ENCODE measurements at places on chromosomes 4 and X. TPM values are rescaled to one million over a fixed set of nuclear protein-coding genes. Genes with fewer than 3 reads are reported as not detected.

- peak overlapping the region; percentile 99 for H3K27ac ChIP-seq
- H3K4me3 ChIP-seq = peak overlapping the region; percentile 83
- no peak for DNase-seq
- peaks cover 42% of the 10 kb centered on the region for H3K36me3 ChIP-seq
Observed at GRCh38 chr4:7909463-7910262, 30.0 kb downstream of the AFAP1 start.

DNA sequence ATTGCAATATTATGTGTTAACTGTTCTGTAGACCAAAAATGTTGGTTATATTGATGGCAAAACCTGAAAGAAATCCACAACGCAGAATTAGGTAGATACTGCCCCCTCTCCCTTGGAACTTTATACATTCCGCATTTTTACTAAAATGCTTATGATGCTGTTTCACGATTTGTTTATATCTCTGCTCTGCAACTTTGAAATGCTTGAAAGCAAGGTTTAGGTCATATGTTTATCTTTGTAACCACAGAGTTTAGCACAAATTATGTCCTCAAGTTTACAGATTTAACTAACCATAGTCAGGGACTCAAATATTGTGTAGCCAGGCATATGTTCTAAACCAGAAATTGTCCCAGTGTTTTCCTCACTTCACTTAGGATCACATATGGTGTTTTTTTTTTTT is 66.1 kb upstream of the H2AZ1 start:
- peak; percentile 48 for DNase-seq
- no peaks in the 10 kb centered on the region for H3K36me3 ChIP-seq
- H3K27me3 ChIP-seq = no peaks in the 10 kb centered on the region
- peaks cover 34% of the 10 kb centered on the region for H3K4me1 ChIP-seq

GRCh38 chrX:150773634-150774033 is 80.4 kb downstream of the MTMR1 start:
- no peaks in the 10 kb centered on the region for H3K4me1 ChIP-seq
- H3K27me3 ChIP-seq = no peaks in the 10 kb centered on the region
- DNase-seq = no peak
- H3K36me3 ChIP-seq = no peaks in the 10 kb centered on the region
- no peak overlapping the region for H3K4me3 ChIP-seq
- no peak overlapping the region for H3K27ac ChIP-seq

GRCh38 chr4:84342161-84342560 is 156.9 kb downstream of the NKX6-1 start:
- H3K27ac ChIP-seq = no peak overlapping the region
- DNase-seq = no peak
- no peaks in the 10 kb centered on the region for H3K27me3 ChIP-seq
- H3K4me3 ChIP-seq = no peak overlapping the region

DNA sequence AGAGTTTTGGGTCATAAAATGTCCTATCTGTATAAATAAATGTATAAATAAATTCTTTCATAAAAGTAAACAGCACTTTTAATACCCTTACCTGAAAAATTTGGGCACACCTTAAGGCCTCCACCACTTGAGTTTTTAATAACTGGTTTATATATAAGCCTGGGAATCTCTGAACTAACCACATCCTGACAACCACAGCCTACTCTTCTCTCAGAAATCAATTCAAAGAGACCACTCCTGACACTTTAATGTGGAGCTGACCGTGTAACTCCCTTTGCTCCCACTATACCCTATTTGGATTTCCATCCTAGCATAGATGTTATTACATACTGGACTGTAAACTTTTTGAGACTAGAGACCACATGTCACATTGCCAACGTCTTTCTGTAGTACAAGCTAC is 3.5 kb downstream of the FBXL5 start:
- H3K36me3 ChIP-seq = peaks cover 5% of the 10 kb centered on the region
- H3K27ac ChIP-seq = peak overlapping the region; percentile 63
- peak overlapping the region; percentile 97 for H3K4me3 ChIP-seq
- H3K4me1 ChIP-seq = peaks cover 62% of the 10 kb centered on the region
- DNase-seq = no peak

- peak overlapping the region; percentile 74 for H3K4me3 ChIP-seq
- H3K27ac ChIP-seq = peak overlapping the region; percentile 100
- peaks cover 66% of the 10 kb centered on the region for H3K4me1 ChIP-seq
Observed at GRCh38 chr4:74109116-74109869, 10.3 kb upstream of the CXCL2 start.

- peaks cover 4% of the 10 kb centered on the region for H3K27me3 ChIP-seq
- no peak for DNase-seq
- peaks cover 5% of the 10 kb centered on the region for H3K36me3 ChIP-seq
Observed at GRCh38 chrX:134369576-134369975, 90.4 kb upstream of the HPRT1 start.

DNA sequence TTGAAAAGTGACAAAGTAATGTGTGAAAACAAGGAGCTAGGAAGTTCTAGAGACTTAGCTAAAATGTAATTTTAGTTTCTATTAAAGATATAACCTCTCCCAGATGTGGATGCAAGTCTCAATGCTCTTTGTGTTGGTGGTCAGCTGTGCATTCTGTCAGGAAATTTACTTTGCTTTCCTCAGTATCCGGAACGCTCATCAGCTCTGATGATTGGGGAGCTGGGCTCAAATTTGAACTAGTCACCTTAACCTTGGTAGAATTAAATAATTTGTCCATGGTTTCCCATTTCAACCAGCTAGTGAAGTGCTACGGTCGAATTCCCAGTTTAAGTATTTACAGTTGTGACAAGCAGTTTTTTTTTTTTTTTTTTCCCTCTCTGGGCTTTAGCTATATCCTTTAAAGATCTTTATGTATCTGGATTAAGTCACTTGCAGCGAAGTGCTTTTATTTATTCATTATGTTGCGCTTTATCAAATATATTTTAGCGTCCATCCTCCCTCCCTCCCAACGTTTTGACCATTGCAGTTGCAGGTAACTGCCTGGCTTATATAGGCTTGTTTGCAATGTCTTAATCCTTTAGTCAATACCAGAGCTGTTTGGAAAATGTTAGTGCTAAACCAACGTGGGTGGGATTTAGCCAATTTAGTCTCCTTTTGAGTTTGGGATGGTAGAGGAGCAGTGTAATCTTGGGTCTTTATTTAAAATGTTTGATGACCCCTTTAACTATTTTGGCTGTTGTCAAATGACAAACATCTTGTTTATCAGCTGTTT is 2.1 kb downstream of the OGT start:
- no peak for DNase-seq
- H3K27ac ChIP-seq = peak overlapping the region; percentile 95

- H3K27ac ChIP-seq = no peak overlapping the region
- peaks cover 5% of the 10 kb centered on the region for H3K36me3 ChIP-seq
- peak overlapping the region; percentile 81 for H3K4me3 ChIP-seq
- peaks cover 2% of the 10 kb centered on the region for H3K27me3 ChIP-seq
- DNase-seq = no peak
- H3K4me1 ChIP-seq = no peaks in the 10 kb centered on the region
Observed at GRCh38 chr4:186227744-186228513, 622 bp downstream of the KLKB1 start.

DNA sequence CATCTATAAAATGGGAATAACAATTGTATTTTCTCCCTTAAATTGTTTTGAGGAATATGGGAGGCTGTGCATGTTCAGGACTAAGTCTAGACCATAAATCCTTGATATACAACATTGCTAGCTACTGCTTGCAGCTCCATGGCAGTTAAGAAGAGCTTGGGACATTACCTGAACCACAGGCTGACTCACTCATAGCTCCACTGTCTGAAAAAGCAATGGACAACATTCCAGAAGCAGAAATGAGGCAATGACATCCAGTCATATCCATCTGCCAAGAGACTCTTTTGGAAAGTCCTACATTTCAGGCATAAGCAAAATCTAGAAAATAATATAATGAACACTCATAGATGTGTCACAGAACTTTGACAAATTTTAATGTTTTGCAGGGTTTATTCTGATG is 167.3 kb upstream of the LEF1 start:
- no peaks in the 10 kb centered on the region for H3K36me3 ChIP-seq
- no peak overlapping the region for H3K27ac ChIP-seq
- DNase-seq = peak; percentile 8
- no peak overlapping the region for H3K4me3 ChIP-seq
- H3K4me1 ChIP-seq = peaks cover 9% of the 10 kb centered on the region
- H3K27me3 ChIP-seq = peaks cover 9% of the 10 kb centered on the region

DNA sequence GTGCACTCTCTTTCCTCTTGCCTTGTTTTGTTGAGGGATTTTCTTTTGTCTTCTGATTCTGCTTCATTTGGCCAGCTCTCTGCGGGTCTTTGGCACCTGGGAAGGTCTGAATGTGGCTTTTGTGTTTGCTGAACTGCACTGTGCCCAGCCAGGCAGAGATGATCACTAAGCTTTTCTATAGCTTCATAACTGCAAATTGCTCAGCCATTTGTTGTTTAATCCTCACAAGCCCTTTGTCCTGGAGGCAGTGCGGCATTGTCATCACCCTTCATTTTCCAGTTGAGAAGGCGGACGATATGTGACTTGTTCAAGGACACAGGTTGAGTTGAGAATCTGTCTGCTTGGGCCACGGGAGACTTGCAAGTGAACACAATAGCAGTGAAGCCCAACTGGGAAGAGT is 46.0 kb upstream of the SFRP2 start:
- no peak overlapping the region for H3K4me3 ChIP-seq
- no peak overlapping the region for H3K27ac ChIP-seq
- no peaks in the 10 kb centered on the region for H3K36me3 ChIP-seq
- no peaks in the 10 kb centered on the region for H3K4me1 ChIP-seq

- H3K27ac ChIP-seq = no peak overlapping the region
- no peaks in the 10 kb centered on the region for H3K27me3 ChIP-seq
- peaks cover 18% of the 10 kb centered on the region for H3K4me1 ChIP-seq
- no peak for DNase-seq
- H3K36me3 ChIP-seq = no peaks in the 10 kb centered on the region
Observed at GRCh38 chrX:10171249-10171648, 14.5 kb downstream of the CLCN4 start.

GRCh38 chr4:152935631-152936445 is at the start of gene FHDC1:
Gene FHDC1, plus strand, starts transcription at chr4:152936323. Its CDS starts 6,735 bp downstream, at chr4:152943058.
- no peaks in the 10 kb centered on the region for H3K36me3 ChIP-seq
- H3K27ac ChIP-seq = no peak within 1 kb of the TSS
- peaks cover 9% of the 10 kb centered on the region for H3K4me1 ChIP-seq
- no peak for DNase-seq

GRCh38 chrX:10831716-10832502 is 211.5 kb upstream of the MID1 start:
- no peaks in the 10 kb centered on the region for H3K36me3 ChIP-seq
- H3K27ac ChIP-seq = no peak overlapping the region
- no peaks in the 10 kb centered on the region for H3K4me1 ChIP-seq
- no peaks in the 10 kb centered on the region for H3K27me3 ChIP-seq
- no peak for DNase-seq
- H3K4me3 ChIP-seq = no peak overlapping the region

GRCh38 chr4:25001509-25001908 is 29.2 kb downstream of the LGI2 start:
- peaks cover 34% of the 10 kb centered on the region for H3K27me3 ChIP-seq
- no peak overlapping the region for H3K27ac ChIP-seq
- H3K36me3 ChIP-seq = no peaks in the 10 kb centered on the region
- H3K4me1 ChIP-seq = peaks cover 5% of the 10 kb centered on the region

DNA sequence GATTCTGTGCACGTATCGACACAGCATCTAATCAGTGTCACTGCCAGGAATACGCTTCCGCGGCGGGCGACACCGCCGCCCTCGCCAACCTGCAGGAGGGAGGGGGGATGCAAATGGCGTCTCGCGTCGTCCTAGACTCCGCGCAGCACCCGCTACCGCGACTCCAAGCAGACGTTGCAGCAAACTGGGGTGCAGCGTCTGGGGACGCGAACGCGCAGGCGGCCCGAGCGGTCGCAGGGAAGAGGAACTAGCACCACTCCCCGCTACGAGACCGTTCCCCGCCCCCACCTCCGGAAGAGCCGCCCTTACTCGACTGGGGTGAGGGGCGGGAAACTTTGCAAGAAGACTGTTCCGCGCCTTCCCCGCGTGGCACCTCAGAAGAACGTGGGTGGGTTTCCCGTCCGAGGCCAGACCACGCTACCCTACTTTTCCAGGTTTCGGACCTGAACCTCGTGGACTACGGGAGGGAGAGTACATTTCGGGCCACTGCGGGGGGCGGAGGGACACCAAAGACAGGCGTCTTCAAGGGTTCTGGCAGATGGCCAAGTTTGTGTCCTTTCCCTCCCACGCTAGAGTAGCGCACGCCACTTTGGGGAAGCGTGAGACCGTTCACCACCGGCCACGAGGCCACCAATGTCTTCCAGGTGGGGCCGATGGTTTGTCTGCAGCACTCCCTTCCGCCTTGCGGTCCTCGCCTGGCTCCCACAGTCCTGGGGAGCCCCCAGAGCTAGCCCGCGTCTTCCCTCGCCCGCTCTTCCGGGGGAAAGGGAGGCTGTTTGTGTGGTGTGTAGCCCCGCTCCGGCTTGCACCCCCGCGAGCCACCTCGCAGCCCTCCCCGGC is 78.0 kb upstream of the BCOR start:
- H3K27ac ChIP-seq = peak overlapping the region; percentile 84
- H3K4me1 ChIP-seq = peaks cover 28% of the 10 kb centered on the region
- no peaks in the 10 kb centered on the region for H3K36me3 ChIP-seq
- DNase-seq = peak; percentile 20
- peaks cover 1% of the 10 kb centered on the region for H3K27me3 ChIP-seq
- peak overlapping the region; percentile 82 for H3K4me3 ChIP-seq

GRCh38 chrX:4754878-4755604 is 1041.6 kb upstream of the PRKX start:
- H3K4me3 ChIP-seq = no peak overlapping the region
- no peaks in the 10 kb centered on the region for H3K27me3 ChIP-seq
- no peak for DNase-seq
- no peaks in the 10 kb centered on the region for H3K4me1 ChIP-seq

GRCh38 chr4:41214825-41215146 is 444 bp upstream of the APBB2 start:
- H3K27me3 ChIP-seq = no peaks in the 10 kb centered on the region
- no peak for DNase-seq
- H3K4me1 ChIP-seq = peaks cover 53% of the 10 kb centered on the region
- peak overlapping the region; percentile 41 for H3K4me3 ChIP-seq
- H3K36me3 ChIP-seq = no peaks in the 10 kb centered on the region

- no peak overlapping the region for H3K27ac ChIP-seq
- no peak overlapping the region for H3K4me3 ChIP-seq
- no peak for DNase-seq
- no peaks in the 10 kb centered on the region for H3K4me1 ChIP-seq
- no peaks in the 10 kb centered on the region for H3K36me3 ChIP-seq
Observed at GRCh38 chrX:118178450-118178849, 61.8 kb upstream of the KLHL13 start.

Gene DGKQ
- total RNA-seq = 12.4 TPM

Gene PLAC1
- not detected for total RNA-seq

Gene NOX1
- total RNA-seq = not detected

Gene LRCH2
- total RNA-seq = 5.4 TPM

Gene CXXC4
- not detected for total RNA-seq

Gene SLC2A9
- 0.96 TPM for total RNA-seq

Gene PLXNB3
- 35.6 TPM for total RNA-seq

Gene FGFR3
- 0.59 TPM for total RNA-seq

Measured in HFFc6 (cell line).